Stimulated activated CD8-positive, alpha-beta memory T cell treated with anti-CD3 and anti-CD28 coated beads, Interleukin-15, amount 100 ng/mL, for 24 hours (primary cell): ENCODE measurements at places on chromosomes 1 and 21.
A peak's percentile ranks its signal among the peaks of the same experiment; 100 is the strongest.

DNA sequence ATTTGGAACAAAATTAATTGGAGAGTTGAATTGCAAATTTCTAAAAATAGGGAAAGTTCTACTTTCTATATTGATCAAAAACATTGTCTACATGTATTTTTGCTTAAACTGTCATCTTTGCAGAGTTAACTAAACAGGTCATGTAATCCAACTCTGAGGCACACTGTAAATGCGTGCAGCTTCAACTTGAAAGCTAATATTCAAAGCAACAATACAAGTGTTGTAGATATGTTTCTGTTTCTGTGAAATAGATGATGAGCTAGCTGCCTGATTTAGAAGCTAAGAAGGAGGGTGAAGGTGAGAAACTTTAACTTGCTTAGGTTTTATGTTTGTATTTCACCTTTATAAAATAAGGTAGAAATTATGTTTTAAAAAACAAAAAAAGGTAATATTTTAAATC, 77.2 kb downstream of the IVNS1ABP start:
- DNase-seq = no peak

DNA sequence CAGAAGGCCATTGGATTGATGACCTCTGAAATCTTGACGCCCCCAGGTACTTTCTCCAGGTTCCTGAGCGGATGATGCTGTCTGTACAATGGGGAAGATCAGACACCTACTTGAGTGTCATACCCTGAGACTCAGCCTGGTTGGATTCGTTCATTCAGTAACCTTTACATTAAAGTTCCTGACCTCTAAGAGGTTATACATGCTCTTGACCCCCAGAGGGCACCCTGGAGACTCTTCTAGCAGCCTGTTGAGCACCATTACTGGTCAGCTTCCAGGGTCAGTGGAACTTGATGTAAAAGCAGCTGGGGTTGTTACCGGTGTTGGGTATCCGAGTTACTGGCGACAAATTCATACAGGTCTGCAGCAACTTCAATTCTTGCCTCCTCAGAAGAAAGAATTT, 114.3 kb upstream of the ZNF678 start:
- no peak for DNase-seq

DNA sequence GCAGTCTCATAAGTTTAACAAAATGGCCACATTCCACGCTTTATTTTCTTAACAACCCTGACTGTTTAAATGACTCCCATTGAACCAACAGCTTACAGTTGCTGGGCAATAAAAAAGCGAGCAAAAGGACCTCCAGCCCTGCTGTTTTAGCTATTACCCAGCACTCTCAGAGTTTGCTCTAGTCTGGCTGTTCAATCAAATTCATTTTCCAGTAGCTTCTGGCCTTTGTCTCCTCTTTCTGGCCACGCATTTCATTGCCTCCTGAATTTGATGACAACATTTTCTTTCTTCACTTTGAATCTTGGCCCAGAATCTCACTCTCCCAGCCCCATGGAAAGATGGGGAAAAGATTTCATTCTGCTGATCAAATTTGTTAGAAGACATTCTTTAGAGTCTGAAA, 44.1 kb upstream of the DOCK7 start:
- DNase-seq = no peak

GRCh38 chr1:67052741-67053534, 1.0 kb downstream of the SLC35D1 start:
- DNase-seq = no peak

GRCh38 chr1:36300526-36300925, 5.6 kb upstream of the SH3D21 start:
- no peak for DNase-seq

GRCh38 chr1:23369335-23370013, at the start of gene ZNF436:
Gene ZNF436 (minus strand): TSS chr1:23369836. CDS start chr1:23368005, 1,831 bp downstream.
- DNase-seq = no peak

DNA sequence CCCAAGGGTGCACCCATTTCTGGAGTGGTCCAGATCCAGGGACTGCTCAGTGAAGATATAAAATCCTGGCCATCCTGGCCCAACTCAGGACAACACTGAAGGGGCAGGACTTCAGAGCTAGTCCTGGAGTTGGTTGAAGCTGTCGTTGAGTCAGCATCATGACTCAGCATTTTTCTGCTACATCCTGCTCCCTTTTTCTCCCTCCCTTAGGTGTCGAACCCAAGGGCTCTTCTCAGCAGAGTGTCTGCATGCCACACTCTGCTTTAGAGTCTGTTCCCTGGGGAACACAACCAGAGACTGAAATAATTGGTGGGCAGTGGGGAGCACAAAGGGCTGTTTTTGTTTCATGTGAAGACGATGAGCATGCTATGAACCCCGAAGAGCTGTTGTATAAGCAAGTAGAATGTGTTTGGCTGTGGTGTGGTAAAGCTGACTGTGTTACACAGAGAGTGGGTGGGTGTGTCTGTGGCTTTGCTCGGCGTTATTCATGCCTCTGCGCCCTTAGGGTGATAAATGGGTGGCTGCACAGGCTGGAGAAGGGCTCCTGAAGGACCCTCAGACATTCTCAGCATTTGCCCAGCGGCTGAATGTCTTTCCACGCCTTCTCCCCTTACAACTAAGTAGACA, 167.2 kb downstream of the CYYR1 start:
- no peak for DNase-seq

- no peak for DNase-seq
Observed at GRCh38 chr1:215502081-215502480, 65.0 kb upstream of the KCTD3 start.

DNA sequence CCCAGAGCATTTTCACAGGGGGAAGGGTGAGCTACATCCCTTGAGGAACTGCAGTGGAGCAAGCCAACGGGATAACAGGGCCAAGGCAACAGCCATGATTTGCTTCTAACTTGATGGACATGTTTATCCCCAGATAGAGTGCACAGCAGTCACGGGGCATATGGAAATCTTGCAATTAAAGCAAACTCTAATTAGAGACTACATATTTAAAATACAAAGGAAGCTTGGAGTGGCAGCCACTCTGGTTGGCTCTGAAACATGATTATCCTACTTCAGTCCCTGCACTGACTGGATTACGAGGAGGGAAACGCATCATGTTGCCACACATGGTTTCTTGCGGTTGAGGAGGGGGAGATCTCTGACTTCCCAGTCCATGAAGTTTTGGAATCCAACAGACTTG, 60.8 kb downstream of the BEND5 start:
- DNase-seq = no peak

DNA sequence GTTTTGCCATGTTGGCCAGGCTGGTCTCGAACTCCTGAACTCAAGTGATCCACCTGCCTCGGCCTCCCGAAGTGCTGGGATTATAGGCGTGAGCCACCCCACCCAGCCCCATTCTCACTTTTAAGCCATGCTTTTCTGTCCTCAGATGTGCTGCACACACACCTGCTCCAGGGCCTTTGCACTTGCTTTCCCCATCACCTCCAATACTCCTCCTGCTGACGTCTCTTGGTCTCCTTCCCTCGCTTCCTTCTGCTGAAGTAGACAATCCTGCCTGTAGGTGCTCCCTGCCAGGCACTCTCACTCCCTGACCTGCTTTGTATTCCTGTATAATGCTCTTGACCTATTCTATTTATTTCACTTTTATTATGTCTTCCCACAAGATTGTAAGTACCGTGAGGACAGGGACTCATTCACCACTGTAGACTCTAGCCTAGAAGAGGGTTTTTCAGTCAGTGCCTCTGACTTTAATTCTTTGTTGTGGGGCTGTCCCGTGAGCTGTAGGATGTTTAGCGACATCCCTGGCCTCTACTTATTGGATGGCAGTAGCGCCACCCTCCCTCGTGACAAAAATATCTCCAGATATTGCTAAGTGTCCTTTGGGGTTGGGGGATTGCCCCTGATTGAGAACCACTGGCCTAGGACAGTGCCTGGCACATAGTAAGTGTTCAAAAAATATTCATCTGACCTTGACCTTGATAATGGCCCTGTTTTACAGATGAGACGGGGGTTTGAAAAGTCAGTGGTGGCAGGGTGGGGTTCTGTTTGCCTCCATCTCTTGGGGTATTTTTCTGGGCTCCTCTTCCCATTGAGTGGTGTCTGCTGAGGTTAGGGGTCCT, 4.6 kb downstream of the TNFRSF1B start:
- no peak for DNase-seq

- no peak for DNase-seq
Observed at GRCh38 chr1:232624546-232625281, 5.2 kb downstream of the SIPA1L2 start.

GRCh38 chr1:181141431-181141910, 53.0 kb downstream of the IER5 start:
- peak; percentile 24 for DNase-seq

- no peak for DNase-seq
Observed at GRCh38 chr1:53573522-53573921, 114.3 kb downstream of the DMRTB1 start.

DNA sequence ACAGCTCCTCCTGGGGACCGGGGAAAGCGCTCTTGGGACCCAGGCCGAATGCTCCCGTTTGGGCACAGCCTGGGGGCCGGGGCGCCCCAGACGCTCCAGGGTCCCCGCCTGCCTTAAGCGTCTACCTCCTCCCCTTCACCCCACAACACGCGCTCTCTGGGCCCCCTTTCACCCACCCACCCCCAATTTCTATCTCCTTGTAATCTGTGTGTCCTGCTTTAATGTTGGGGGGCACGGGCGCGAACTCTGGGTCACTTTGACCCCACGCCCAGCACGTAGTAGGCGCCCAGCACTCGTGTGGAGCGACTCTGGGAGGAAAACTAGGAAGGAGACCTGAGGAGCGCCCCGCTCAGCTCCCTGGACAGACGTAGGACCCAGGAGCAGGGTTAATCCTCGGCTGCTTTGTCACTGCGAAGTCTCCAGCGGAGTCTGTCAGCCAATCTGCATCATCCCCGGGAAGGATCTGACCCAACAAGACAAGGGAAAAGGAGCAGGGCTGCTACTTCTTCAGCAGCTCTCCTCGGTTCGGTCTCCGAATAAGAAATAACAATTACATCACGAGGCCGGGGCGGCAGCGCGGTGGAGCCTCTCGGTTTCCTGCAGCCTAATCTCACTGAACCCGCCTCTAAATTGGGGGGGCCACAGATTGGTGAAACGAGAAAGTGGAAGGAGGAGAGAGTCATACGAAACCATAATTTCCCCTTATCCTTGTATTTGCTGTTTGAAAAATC, 757 bp upstream of the NRIP1 start:
- peak; percentile 29 for DNase-seq

- DNase-seq = no peak
Observed at GRCh38 chr1:2383576-2383975, 7.8 kb downstream of the MORN1 start.

GRCh38 chr21:39073717-39074116, 109.5 kb downstream of the PSMG1 start:
- no peak for DNase-seq
